HFF-Myc (cell line): ENCODE measurements at places on chromosomes 11 and 22.

- DNase-seq: no peak
These were observed 17.1 kb upstream of the OR52M1 start for GRCh38 chr11:4527926-4528325.

GRCh38 chr11:92969293-92969633 lies 188 bp upstream of the MTNR1B start:
- DNase-seq: no peak

- no peak for DNase-seq
These were observed 27.6 kb upstream of the PAMR1 start for GRCh38 chr11:35553021-35553420.

DNA sequence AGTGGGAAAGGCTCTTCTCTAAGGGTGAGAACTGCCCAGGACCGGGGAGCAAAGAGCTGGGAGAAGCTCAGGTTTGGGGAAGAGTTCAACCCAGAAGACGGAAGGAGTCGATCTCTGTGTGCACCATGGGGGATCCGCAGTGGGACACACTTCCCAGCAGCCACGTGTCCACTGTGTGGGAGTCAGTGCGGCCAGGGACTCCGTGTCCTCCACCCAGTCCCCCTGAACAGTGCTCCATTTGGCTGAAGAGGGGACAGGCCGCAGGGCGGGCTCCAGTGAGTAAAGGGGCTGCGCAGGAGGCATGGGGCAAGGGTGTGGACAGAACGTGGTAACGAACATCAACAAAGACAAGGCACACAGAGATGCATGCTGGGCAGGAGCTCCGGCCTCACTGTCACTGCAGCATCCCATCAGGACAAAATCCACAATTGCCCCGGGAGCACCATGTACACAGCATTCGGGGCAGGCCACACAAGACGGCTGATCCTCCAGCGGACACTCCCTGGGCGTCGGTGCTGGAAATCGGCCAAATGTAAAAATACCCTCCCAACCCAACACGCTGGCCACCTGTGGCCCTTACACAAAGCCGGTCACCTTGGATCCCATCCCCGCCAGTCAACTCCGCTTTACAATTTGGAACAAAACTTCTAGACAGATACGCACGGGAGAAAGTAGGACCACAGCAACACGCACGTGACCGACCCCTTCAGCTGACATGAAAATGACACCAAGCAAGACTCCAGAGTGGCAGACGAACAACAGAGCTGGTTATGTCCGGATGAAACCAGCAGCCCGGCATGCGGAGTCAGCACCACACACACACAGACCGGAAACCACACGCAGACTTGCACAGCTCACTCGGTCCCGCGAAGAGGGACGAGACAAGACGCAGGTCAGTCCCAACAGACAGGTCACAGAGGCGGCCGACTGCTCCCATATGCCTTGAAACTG lies 366.8 kb downstream of the SHANK2 start:
- no peak for DNase-seq

DNA sequence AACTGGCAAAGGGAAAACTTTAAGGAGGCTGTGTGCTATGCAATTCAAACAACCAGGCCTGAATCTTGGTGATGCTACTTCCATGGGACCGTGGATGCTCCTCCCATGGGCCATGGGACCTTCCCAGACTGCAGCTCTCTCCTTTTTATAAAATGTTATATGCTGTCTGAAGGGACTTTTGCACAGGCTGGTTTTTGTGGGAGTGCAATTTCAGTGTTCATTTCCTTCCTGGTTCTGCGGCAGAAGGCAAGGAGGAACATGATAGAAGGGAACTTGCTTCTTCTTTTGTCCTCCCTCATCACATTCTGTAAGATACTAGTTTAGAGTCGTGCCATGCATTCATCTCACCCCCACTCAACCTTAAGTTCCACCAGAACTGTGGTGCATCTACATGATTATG lies 68.9 kb downstream of the C11orf58 start:
- no peak for DNase-seq

DNA sequence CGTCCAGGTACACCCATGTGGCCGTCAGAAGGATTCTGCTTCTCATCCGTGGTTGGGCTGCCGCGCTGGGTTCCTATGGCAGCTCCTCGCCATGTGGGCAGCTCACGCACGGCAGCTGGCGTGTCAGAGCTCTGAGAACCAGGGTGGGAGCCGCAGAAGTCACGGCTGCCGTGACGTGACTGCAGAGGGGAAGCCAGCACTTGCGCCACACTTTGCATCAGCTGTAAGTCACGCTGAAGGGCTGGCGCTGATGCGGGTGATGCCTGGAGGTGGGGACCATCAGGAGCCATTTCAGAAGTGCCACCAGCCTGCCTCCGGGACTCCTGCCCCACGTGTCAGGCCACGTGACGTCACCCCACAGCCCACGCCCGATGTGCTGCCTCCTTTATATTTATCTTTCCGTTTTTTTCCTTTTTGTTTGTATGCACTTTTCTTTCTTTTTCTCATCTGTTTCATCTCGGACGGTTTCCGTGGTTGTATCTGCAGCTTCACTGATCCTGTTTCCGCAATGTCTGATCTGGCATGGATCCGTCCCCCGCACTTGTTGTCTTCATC lies 133.2 kb downstream of the IGLL1 start:
- no peak for DNase-seq

DNA sequence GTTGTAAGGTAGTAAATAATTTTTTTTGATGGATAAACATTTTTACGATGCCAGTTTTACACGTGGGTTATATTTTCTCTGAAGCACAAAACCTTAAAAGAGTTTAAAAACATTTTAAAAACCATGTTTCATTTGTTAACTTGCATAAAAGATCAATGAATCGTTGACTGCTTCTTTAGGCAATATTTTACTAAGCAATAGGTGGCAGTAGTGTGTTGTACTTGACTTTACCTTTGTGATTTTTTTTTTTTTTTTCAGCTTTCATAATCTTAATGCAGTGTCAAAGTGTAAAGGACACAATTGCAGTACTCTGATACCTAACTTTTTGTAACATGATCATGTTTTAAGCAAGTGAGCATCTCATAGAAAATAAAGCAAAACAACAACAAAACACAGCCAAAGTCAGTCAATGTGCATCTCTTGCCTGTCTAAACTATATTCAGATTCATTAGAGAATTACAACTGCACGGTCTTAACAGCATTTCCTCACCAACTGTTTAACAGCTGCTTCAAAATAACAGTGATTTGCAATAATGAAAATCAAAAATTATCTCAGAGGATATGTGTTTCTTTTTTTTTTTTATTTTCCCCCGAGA lies 27.7 kb downstream of the DNAJC24 start:
- DNase-seq: no peak

- no peak for DNase-seq
These were observed 19.3 kb upstream of the SHISAL1 start for GRCh38 chr22:44331881-44332714.

GRCh38 chr11:109604481-109605400 lies 182.8 kb downstream of the C11orf87 start:
- no peak for DNase-seq

- DNase-seq: no peak
These were observed 64.9 kb downstream of the SMIM38 start for GRCh38 chr11:69220561-69221051.

GRCh38 chr11:1870721-1871466 lies 18.0 kb downstream of the LSP1 start:
- no peak for DNase-seq

DNA sequence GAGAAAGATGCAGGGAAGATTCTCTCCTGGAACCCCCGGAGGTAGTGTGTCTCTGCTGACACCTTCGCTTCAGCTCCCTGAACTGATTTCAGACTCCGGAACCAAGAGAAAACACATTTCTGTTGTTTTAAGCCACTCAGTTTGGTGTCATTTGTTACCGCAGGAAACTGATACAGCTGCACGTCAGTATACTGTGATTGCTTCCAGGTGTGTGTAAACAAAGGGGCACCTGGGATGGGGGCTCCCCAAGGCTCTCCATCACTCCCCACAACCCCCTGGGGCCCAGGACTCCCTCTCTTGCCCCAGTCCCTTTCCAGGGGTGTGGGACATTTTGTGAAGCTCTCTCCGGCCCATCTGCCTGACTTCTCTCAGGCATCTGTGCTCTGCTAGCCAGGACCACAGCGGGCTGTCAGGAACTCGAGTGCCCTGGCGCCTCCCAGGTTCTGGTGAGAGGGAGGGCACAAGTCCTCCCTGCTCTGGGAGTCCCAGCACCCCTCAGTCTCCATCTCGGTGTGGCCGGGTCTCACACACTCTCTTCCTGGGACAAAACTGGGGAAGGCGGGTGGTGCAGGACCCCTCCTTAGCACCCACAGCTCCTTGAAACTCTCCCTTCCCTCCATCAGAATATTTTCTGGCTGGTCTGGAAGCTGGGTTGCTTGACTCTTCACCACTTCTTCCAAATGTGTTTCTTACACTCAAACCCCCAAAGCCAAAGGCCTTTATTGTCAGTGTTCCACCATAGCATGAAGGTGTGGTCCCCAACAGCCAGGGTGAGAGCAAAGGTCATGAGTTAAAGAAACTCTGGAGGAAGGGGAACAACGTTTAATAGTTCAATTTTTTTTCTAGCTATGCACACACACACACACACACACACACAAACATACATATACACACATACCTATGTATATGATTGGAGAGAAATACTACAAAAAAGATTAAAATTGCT lies 35.0 kb upstream of the TSKU start:
- DNase-seq: no peak

DNA sequence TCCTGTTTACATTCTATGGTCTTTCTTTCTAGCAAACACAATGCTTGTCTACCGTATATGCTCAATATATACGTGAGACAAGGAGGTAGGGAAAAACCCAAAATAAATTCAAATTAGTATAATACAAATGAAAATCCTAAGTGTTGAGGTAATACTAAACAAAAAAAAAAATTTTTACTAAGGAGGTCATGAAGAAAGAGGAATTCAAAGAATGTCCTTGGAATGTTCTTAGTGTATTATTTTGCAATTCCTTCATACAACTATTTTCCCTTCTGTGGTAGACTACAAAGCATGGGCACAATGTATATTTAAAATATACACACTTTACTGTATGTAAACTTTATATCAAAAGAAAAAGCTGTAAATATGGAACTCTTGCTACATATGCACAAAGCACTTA lies 36.4 kb downstream of the PIK3C2A start:
- DNase-seq: no peak

DNA sequence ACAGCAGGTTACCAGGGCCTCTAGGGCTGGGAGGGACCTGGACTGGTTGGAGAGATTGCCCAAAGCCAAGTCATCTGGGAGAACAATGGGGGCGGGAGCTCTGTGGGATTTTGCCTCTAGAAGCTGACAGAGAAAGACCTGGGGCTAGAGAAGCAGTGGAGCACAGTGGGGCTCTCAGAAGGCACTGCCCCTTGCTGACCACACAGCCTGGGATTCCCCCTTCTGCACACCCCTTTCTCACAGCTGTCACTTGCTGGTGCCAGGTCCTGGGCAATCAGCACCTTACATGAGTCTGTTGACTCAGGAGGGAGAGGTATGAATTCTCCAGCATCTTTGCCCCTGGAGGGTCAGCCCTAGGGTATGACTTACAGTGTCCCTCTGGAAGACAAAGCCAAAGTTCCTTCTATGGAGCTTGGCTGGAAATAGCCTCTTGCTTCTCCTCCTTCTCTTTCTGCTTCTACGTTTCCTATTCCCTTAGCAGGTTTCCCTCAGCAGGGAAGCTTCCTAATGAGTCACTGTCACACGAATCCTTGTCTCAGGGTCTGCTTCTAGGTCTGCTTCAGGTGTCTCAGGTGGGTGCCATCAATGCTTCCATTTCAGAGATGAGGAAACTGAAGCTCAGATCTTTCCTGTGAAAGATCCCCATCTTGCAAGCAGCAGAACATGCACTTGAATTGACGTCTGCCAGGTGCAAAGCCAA lies 27.0 kb downstream of the GDPD5 start:
- DNase-seq: no peak

- no peak for DNase-seq
These were observed 58.7 kb upstream of the B3GNT6 start for GRCh38 chr11:76975513-76975912.

GRCh38 chr11:69821511-69822040 lies 2.4 kb upstream of the FGF3 start:
- no peak for DNase-seq

DNA sequence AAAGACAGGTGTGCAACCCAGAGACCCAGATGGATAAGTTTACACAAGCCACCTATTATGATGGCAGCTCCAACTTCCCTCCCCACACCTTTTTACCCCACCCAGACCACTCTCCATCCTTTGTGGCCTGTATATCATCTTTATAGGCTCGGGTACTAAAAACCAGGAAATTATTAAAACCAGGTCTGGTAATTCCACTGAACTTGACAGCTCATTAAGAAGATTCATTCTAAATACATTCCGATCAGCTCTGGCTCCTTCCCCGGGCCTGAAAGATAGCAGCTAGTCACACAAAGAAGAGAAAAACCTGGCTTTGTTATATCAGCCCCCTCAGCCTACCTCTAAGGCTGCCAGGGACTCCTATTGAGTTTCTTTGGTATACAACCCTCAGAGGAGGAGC lies 67.9 kb upstream of the API5 start:
- DNase-seq: no peak

- DNase-seq: no peak
These were observed 142.9 kb downstream of the CCDC81 start for GRCh38 chr11:86517557-86517956.

DNA sequence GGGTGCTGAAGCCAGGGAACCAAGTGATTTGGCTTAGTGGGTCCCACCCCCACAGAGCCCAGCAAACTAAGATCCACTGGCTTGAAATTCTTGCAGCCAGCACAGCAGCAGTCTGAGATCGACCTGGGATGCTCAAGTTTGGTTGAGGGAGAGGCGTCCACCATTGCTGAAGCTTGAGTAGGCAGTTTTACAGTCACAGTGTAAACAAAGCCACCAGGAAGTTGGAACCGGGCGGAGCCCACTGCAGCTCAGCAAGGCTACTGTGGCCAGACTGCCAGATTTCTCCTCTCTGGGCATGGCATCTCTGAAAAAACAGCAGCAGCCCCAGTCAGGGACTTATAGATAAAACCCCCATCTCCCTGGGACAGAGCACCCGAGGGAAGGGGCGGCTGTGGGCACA lies 424.1 kb upstream of the TENM4 start:
- no peak for DNase-seq

DNA sequence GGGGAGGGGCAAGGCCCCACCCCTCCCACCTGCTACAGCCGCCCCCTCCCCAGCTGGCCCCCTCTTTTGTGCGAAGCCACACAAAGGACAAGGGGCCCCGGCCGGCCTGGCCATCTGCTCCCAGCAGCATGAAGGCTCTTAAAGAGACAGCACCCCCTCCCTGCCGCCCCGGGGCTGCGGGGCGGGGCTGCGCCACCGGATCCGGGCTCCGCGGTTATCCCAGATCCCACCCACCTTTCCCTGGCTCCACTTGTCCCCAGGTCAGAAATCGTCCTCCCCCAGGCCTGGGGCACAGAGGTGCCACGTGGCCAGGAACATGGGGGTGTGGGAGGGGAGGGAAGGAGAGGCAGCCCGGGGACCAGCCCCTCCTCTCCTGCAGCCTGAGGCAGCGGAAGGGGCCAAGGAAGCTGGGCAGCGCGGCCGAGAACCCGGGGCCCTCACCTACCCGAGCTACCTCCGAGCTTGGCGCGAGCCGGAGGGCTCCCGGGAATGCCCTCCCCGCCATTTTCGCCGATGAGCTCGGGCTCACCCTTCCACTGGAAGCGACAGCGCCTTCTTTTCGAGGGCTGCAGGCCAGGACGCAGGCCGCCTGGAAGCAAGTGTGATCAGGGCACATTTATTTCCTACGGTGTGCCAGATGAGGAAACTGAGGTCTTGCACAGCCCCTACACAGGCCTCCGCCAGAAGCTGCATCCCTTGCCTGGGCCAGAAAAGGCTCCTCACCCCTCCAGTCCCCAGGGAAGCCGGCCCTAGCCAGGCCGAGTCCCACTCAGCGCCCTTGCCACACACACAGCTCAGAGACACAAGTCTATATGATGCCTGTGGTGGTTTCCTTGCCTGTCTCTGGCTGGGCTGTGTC lies 2.5 kb upstream of the RCOR2 start:
- DNase-seq: no peak

GRCh38 chr11:111001986-111002611 lies 243.4 kb upstream of the POU2AF2 start:
- DNase-seq: peak; percentile 77
